ENCODE measurements at places on chromosomes 1 and 21. TPM values are rescaled to one million over a fixed set of nuclear protein-coding genes. Genes with fewer than 3 reads are reported as not detected.

VSIG8 gene
- not detected for total RNA-seq

MSH4 gene
- not detected for total RNA-seq

DNA sequence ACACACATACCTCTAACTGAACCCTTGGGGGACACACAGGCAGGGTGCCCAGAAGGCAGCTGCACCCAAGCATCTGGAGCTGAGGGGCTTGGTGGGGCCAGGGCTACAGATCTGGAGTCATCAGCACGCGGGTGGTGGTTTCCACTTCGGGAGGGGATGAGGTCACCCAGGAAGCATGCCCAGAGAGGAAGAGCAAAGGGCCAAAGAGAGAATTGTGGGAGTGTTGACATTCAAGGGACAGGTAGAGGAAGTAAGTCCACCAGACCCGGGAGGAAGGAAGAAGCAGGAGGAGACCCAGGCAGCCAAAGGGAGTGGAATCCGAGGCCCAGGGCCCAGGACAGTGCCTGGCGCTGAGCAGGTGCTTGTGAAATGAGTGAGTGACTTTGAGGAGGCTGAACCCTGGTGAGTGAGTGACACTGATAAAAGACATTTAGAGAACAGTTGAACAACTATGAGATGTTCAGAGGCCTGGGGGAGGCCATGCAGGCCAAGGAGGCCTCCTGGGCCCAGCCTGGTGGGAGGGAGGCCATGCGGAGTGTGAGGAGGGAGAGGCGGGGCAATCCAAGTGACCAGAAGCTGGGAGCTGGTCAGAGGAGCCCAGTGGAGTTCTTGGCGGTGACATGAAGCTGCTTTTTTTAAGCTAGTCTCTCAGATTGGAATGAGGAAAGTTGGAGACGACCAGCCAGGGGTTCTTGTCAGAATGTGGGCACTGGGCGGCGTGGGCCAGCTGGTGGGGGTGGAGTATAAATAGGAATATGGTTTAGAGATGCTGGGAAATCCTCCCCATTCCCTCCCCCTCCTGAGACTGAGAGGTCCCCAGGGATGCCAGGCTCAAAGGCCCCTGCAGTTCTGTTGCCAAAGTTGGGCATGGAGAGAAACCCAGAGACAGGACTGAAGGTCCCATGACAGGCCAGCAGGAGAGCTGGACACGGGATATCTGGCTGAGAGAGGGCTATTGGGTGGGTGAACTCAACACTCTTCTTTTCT, 7.9 kb downstream of the CDK18 start:
- peaks cover 67% of the 10 kb centered on the region for H3K4me1 ChIP-seq
- H3K36me3 ChIP-seq: no peaks in the 10 kb centered on the region
- no peak overlapping the region for H3K4me3 ChIP-seq
- peak overlapping the region; percentile 92 for H3K27ac ChIP-seq

DNA sequence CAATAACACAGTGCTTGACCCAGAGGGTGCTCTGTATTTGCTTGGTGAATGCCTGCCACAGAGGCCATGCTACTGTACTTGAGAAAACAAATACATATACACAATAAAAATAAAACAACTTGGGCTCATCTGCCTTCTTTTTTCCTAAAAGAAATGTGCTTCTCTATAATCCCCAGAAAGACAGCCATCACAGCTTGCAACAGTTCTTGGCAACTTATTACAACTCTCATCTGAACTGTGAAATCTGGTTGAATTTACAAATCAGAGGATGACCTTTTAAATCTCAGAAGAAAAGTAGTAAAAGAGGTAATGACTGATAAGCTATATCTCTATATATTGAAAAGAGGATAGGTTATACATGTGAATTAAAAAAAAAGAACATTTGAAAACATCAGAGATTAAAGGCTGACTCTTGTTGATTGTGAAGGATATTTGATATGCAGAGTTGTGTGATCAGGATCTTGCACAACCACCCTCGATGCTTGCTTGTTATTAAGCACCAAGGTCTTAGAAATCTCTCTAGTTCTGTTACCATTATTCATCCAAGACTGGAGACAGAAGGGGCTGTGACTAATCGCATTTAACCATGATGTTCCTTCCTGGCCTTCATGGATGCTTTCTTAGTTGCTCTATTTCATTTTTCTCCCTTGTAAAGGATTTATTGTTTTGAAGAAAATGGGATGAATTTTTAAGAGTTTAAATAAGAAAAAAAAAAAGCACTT, 213.4 kb downstream of the APP start:
- H3K27ac ChIP-seq: no peak overlapping the region
- H3K4me1 ChIP-seq: peaks cover 8% of the 10 kb centered on the region
- H3K27me3 ChIP-seq: no peaks in the 10 kb centered on the region
- peaks cover 41% of the 10 kb centered on the region for H3K36me3 ChIP-seq
- no peak for DNase-seq

GRCh38 chr1:225410036-225410435, 17.8 kb downstream of the LBR start:
- DNase-seq: no peak
- no peak overlapping the region for H3K4me3 ChIP-seq
- no peaks in the 10 kb centered on the region for H3K27me3 ChIP-seq
- H3K4me1 ChIP-seq: no peaks in the 10 kb centered on the region
- H3K27ac ChIP-seq: no peak overlapping the region
- H3K36me3 ChIP-seq: no peaks in the 10 kb centered on the region

DNA sequence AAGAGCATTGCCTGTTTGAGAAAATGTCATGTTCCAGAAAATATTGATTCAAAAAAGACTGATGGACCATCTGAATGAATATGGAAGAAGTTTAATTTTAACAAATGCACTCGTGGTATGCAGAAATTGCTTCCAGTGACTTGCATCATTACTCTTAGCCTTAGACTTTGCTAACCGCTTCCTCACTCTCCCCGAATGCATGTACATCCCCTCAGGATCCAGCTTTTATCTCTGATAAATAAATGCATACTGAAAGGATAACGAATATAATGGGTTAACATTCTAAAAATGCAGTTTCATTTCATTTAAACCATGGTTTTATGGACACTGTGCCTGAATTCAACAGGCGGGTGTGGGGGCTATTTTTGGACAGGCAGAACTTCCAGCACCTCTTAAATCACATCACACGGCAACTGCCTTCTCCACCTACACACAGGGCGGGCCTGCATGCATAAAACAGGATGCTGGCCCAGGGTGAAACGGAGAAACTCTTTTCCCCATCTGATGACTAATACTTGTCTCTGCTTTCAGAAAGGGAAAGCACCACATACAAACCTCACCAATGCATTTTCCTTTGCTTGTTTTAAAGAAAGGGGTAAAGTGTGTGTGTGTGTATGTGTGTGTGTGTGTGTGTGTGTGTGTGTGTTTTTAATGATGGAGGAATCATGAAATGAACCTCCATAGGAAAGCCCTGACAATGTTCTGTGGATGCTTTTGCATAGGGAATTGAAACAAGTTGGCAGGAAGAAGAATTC, 48.7 kb downstream of the SPAG17 start:
- H3K4me1 ChIP-seq: no peaks in the 10 kb centered on the region
- H3K4me3 ChIP-seq: no peak overlapping the region
- H3K27ac ChIP-seq: no peak overlapping the region
- no peaks in the 10 kb centered on the region for H3K36me3 ChIP-seq
- DNase-seq: peak; percentile 34

- no peak for DNase-seq
- no peak overlapping the region for H3K27ac ChIP-seq
- H3K4me3 ChIP-seq: no peak overlapping the region
- H3K27me3 ChIP-seq: no peaks in the 10 kb centered on the region
- H3K4me1 ChIP-seq: no peaks in the 10 kb centered on the region
- peaks cover 39% of the 10 kb centered on the region for H3K36me3 ChIP-seq
Measured at GRCh38 chr1:246632281-246633168, 66.3 kb downstream of the CNST start.

DNA sequence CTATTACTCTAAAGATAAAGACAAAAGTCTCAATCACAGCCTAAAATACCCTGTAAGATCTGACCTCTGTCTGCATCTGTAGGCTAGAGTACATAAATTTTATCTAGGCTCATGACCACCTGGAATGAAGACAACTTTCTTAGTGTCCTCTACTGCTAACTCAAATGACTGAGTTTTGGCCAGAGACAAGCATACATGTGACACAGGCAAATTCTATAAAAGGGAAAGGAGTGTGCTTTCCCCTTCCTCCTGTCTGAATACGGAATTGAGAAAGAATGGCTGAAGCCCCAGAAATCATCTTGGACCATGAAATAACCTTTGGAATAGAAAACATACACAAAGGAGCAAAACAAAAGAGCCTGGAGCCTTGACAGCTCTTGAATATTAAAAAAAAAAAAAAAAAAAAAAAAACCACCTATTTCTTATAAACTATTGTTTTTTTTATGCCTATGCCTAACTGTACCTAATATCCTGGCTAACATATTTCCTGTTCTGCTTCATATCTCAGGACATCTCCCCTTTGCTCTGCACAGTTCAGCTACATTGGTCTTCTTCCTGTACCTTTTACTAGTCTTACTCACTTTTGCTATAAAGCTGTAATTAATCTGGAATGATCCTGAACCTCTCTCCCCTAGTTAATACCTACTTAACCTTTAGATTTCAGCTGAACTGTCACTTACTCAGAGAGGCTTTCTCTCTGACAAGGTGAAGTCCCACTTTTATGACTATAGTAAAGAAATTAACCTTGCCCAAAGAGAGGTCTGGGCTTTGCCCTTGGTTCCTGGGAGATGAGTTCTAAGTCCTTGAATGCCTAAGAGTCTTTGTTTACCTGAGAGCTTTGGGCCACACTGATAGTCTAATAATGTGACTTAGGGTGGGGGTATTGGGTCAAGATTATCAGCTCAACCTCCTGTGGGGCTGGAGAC, 16.1 kb downstream of the UCHL5 start:
- H3K27me3 ChIP-seq: no peaks in the 10 kb centered on the region
- DNase-seq: no peak
- H3K27ac ChIP-seq: peak overlapping the region; percentile 64
- no peaks in the 10 kb centered on the region for H3K4me1 ChIP-seq
- H3K36me3 ChIP-seq: peaks cover 43% of the 10 kb centered on the region
- no peak overlapping the region for H3K4me3 ChIP-seq

Data from heart left ventricle (tissue), 16 donors.